ENCODE measurements at places on chromosomes 4 and X.
A peak's percentile ranks its signal among the peaks of the same experiment; 100 is the strongest.

GRCh38 chr4:108536577-108536976 is 83.8 kb upstream of the RPL34 start:
- no peak for DNase-seq

DNA sequence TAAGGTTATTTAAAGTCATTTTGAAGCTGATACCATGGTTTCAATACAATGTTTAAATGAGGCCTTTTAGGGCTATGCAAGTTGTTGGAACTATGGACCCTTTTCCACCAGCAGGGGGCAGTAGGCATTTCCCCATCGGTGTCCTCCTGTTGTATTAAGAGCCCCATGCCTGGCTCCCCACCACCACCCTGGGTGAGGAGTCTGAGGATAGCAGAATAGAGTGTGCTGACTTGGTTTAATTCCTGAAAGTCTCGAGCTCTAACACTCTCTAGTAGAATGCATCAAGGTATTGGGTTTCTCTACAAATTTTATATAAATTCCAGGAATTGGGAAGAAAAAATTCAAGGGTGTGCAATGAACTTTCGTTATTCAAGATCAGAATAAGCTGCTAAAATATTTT is 234.8 kb upstream of the JADE1 start:
- peak; percentile 53 for DNase-seq

- DNase-seq = no peak
These were observed 71.3 kb upstream of the VBP1 start for GRCh38 chrX:155144926-155145325.

DNA sequence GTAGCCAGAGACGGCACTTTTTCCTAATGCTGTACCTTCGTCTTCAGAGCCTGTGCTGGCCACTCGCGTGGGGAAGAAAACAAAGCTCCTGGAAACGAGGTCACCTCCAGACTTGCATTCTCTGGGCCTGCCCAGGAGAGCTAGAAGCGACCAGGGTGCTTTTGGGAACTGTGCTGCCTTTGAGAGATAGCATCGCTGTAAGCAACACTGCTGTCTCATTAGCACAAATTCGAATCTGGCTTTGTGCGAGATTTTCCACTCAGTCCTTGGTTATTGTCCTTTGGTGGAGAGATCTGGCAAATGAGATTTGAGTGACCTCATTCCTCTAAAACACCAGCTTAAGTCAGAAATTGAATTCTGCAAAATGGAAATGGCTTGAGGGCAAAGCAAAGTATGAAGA is 66.1 kb upstream of the TLR3 start:
- no peak for DNase-seq

DNA sequence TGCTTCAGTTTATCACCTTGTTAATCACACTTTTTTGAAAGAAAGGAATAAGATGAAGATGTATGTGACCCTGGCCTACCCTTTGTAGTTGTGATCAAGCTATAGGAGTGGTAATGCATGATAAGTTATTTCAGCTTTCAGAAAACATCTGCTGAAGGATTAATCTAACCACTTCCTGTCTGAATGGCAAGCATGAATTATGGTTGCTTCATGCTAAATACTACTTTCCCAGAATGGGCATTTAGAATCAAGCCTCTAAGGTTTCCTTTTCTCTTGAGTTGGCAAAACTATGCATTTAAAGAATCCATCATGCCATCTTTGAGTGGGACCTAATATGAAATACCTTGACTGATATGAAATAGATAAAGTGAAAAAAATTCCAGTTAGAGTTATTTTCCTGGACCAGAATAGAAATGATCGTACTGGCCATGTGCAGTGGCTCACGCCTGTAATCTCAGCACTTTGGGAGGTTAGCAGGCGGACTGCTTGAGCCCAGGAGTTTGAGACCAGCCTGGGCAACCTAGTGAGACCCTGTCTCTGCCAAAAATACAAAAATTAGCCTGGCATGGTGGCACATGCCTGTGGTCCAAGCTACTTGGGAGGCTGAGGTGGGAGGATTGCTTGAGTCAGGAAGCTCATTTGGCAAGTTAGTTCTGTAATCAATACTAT is 59.1 kb downstream of the ANXA3 start:
- DNase-seq = peak; percentile 78

GRCh38 chrX:19747652-19748610 is 139.5 kb downstream of the SH3KBP1 start:
- DNase-seq = no peak

All from fibroblast of villous mesenchyme (primary cell).